ENCODE measurements at places on chromosomes 12 and 14.

- no peak for DNase-seq
Measured at GRCh38 chr14:96352708-96353107, 10.4 kb downstream of the ATG2B start.

- DNase-seq, result no peak
Measured at GRCh38 chr14:100711493-100711892, 15.2 kb upstream of the DLK1 start.

DNA sequence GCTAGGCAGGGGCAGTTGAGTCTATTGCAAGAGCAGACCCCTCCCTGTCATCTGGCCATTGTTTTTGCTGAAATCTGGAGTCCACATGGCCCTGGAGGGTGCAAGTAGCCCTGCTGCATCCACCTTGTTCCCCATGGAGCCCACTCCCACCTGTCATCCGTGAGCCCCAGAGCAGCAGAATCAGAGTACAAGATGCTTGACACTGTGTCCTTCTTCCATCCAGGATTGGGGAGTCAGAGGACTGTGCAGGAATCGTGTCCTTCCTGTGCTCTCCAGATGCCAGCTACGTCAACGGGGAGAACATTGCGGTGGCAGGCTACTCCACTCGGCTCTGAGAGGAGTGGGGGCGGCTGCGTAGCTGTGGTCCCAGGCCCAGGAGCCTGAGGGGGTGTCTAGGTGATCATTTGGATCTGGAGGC is 8.8 kb downstream of the DHRS2 start:
- no peak for DNase-seq

GRCh38 chr12:20369305-20370013 is 1.1 kb downstream of the PDE3A start:
- no peak for DNase-seq

DNA sequence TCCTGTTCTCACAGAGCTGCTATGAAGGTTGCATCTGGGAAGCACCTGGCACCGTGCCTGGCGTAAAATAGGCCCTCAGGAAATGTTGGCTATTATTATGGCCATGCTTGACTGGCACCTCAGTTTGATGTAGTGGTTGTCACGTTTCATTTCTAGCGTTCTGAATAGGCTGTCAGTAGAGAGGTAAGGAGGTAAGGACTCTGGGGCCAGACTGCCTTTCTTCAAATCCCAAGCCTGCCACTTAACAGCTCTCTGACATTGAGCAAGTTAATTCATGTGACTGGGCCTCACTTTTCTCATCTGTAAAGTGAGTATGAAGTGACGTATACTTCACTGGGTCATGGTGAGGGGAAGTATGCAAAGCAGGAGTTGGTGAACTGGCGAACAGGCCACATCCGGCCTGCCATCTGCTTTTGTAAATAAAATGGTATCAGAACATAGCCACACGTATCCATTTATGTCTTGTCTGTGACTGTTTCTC is 196.2 kb downstream of the CACNA1C start:
- no peak for DNase-seq

- no peak for DNase-seq
Measured at GRCh38 chr12:81610955-81611889, 147.9 kb downstream of the PPFIA2 start.

- no peak for DNase-seq
Measured at GRCh38 chr14:27067961-27068360, 470.1 kb upstream of the NOVA1 start.

GRCh38 chr12:104505095-104505818 is 48.5 kb downstream of the CHST11 start:
- DNase-seq, result no peak

- no peak for DNase-seq
Measured at GRCh38 chr14:73091044-73091443, 32.7 kb downstream of the RBM25 start.

- no peak for DNase-seq
Measured at GRCh38 chr14:33566082-33566481, 384.8 kb downstream of the EGLN3 start.

DNA sequence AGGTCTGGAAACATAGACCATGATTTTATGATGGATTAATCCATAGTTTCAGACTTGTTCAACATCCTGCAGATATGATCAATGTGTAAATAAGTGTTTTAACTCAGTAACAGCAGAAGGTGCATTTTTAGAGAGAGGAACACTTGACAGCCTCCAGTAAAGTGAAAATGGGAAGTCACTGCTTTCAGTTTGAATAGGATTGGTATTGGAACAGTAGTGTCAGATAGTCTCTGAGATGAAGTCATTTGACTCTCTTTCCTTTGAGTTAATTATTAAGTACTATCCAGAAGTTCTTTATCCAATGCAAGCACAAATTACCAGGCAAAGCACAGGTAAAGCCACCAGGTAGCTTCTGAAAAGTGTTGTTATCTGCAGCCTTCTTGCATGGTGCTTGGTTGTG is 14.5 kb upstream of the NAV3 start:
- DNase-seq, result no peak

- no peak for DNase-seq
Measured at GRCh38 chr14:83992857-83993256, 1537.1 kb upstream of the FLRT2 start.

DNA sequence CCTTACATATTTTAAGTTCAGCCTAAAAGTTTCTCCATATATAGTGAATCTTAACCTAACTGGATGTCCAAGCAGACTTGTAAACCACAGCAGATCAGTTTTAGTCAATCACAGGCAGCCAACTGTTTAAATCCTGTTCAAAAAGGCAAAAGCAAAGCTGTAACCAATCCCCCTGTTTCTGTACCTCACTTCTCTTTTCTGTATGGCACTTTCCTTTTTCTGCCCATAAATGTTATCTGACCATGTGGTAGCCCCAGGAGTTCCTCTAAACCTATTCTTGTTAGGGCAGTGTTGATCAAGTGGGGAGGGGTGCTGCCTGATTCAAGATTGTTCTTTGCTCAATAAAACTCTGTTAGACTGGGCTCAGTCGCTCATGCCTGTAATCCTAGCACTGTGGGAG is 8.5 kb upstream of the DACT1 start:
- DNase-seq, result no peak

GRCh38 chr12:56633468-56634241 is 3.5 kb upstream of the BAZ2A start:
- DNase-seq, result no peak

DNA sequence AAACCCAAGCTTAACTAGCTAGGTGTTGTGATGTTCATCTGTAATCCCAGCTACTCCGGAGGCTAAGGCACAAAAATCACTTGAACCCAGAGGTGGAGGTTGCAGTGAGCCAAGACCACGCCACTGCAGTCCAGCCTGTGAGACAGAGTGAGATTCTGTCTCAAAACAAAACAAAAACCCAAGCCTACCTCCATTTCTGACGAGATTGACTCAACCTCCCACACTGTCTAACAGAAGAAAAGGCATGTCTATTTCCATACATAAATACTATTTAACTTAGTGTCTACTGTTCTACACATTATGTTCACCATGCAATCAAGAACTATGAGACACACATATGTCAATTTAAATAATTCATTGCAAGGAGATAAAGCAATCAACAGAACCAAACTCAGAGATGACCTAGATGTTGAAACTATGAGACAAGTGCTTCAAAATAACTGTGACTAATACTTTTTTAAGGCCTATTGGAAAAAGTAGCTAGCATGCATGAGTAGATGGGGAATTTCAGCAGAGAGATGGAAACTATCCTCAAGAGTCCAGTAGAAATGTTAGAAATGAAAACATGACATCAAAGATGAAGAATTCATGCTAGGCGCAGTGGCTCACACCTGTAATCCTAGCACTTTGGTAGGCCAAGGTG is 75.9 kb upstream of the DHRS4 start:
- DNase-seq, result no peak

DNA sequence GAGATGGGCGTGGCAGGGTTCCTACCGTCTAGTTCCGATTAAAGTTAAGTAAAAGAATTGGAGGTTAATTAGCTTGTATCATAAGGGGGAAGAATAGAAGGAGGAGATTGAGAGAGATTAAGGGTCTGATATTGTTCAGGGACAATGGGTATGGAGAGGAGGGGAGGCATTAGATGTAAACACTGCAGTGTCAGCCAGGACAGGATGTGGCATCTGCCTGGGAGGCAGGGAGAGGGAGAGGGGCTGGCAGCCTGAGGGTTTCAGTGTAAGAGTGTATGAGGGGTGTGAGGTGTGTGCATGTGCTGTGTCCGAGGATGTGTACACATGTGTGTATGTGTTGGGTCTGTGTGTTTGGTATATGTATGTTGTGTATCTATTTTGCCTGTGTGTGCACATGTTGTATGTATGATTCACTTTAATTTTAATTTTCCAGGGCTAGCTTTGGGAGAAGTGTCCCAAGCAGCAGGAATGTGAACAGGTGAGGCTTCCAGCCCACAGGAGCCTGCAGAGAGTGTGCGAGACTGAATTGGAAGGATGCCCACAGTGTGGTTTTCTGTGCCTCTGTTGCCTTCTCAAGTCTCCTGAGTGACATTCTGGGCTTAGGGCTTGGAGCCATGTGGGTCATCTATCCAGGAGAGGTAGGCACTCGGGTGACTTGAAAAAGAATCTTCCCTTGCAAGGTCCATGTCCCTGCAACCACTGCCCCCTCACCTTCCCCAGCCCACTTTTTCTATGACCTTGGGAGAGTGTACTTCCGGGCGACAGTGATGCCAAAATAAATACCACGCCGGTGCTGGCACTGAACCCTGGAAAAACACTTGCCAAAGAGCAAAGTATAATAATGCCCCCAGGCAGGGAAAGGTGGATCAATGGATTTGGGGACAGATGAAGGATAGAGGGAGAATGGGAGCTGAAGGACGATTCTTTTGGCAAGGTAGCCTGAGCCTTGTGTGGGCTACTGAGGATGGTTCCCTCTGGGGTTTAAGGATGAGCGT is 36.8 kb upstream of the DCD start:
- DNase-seq, result no peak

- DNase-seq, result no peak
Measured at GRCh38 chr14:38098074-38098836, 109.4 kb upstream of the SSTR1 start.

DNA sequence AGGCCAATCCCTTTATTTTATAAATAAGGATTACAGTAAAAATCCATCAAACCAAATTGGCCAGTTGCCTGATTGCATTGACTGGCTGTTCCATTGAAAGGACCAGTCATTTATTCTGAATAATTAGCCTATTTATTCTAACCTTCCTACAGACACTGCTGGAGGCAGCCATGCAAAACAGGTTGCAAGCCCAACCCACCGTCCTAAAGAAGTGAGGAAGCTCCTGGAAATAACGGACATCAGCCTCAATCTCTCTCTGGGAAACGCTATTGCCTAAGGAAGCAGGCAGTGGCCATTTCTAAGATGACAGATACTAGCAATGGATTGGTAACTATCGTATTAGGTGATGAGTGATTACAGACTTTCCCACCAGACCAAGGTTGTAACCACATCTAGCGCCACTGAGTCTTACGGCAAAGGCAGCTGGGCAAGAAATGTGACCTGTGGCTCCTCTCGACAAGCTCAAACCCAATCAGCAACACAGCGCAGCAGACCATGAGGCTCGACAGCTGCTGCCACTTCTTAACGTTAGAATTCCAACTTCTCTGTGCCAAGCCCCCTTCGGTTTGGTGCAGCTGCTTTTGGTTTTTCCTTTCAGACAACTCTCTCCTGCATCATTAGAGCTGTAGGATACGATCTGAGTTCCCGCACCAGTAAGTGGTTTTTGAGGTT is 134.2 kb downstream of the KCNK10 start:
- no peak for DNase-seq

DNA sequence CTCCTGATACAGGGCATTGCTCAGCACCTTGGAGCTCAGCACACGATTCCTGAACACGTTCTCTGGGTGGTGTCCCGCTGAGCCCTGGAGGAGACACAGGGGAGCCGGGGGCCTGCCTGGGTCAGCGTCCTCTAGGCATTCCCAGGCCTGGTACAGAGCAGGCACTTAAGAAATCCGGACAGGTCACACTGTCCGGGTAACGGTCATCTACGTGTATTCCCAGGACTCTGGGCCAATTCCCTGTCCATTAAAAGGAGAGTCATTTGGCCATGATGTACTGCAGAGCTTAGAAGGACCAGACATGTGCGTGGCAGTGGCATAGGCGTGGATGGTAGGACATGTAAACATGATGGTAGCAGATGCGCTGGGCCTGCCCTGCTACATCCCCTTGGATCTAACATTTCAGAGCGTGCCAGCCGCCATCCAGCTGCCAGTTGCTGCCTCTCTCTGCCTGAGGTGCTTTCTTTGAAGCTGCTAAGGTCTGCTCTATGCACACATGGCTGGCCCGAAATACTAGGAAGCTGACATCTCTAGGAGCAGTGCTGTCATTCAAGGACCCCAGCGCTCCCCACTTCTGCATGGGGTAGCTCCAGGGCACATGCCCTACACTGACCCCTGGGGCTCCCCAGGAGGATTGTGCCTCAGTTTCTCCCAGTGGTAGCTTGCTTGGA is 273.1 kb upstream of the RTL1 start:
- no peak for DNase-seq

GRCh38 chr14:91273885-91274273 is 29.4 kb upstream of the GPR68 start:
- DNase-seq, result no peak

GRCh38 chr14:75350505-75351060 is 72.0 kb downstream of the FOS start:
- DNase-seq, result no peak

GRCh38 chr12:5391653-5392052 is 40.3 kb upstream of the NTF3 start:
- no peak for DNase-seq

DNA sequence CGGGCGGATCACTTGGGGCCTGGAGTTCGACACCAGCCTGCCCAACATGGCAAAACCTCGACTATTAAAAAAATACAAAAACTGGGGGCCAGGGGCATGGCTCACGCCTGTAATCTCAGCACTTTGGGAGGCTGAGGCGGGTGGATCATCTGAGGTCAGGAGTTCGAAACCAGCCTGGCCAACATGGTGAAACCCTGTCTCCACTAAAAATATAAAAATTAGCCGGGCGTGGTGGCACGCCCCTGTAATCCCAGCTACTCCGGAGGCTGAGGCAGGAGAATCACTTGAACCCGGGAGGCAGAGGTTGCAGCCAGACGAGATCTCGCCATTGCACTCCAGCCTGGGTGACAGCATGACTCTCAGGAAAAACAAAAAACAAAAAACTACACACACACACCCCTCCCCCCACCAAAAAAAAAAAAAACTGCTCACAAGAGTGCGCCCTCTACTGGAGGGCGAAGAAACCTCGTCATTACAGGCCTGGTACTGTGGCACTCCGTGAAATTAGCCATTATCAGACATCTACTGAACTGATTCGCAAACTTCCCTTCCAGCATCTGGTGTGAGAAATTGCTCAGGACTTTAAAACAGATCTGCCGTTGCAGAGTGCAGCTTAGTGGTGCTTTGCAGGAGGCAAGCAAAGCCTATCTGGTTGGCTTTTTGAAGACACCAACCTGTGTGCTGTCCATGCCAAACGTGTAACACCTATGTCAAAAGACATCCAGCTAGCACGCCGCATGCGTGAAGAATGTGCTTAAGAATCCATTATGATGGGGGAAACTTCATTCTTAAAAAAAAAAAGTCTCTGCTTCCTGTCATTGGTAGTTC is 7.7 kb downstream of the PPP1R3E start:
- DNase-seq, result peak; percentile 26

GRCh38 chr14:73879027-73879426 is 7.6 kb upstream of the ZNF410 start:
- no peak for DNase-seq
